NCI-H524 (cell line): ENCODE measurements at places on chromosomes 12 and 14.

DNA sequence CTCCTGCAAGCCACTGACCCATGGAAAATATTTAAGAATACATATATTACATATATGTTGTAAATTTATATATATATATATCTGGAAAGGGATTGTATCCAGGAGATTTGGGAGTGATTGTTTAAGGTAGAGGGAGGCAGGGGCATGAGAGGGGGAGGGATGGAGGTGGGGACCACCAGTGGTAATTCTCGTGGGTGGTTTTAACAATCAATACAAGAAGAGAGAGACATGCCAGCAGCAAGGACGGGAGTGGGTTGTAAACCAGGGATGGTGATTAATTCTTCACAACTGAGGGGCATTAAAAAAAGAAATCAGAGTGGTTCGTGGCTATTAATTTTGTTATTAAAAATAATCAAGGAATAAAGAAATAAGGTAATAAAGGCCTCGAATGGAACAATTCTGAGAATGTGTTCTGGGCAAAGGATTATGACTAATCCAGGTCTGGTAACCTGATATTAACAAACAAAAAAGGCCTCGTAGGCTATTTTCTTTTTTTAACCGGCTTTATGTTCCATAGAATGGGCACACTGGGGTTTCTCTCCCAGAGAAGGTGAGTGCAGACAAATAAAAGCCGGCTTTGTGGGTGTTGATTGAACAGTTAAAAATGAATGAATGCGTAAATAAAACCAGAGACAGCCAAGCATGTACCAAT is 8.3 kb upstream of the RTL1 start:
- DNase-seq, result no peak

DNA sequence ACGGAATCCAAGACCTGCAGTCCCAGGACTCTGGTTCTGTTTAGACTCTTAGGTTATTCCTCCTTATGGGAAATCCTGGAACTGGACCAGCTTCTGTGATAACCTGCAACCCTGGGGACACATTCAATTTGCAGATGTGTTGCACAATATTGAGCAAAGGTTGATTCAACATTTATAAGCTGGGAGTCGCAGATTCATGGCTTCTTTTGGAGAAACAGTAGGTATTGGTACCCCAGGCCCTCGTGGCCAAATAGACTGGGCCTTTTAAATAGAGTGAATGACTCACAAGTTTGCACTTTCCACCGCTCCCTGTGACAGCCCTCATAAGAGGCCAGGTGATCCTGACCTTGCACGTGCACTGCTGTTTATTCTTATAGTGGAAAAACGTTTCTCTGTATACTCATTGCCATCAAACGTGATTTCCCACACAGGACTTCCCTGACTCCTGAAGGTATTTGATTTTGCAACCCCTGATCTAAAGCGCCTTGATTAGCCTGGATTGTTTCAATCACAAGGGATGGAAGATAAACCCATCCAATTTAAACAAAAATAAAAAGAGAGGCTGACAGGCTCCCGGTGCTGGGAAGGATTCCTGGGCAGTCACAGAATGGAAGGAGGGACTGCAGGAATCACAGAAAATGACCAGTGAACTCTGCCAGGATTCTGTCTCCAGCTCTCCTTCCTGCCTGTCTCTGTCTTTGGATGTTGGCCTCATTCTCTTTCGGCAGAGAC is 98.0 kb downstream of the VCPKMT start:
- no peak for DNase-seq

- DNase-seq, result peak; percentile 92
Measured at GRCh38 chr12:91704446-91704845, 441.2 kb downstream of the BTG1 start.

- DNase-seq, result no peak
Measured at GRCh38 chr14:105484069-105484996, 2.4 kb upstream of the CRIP1 start.

DNA sequence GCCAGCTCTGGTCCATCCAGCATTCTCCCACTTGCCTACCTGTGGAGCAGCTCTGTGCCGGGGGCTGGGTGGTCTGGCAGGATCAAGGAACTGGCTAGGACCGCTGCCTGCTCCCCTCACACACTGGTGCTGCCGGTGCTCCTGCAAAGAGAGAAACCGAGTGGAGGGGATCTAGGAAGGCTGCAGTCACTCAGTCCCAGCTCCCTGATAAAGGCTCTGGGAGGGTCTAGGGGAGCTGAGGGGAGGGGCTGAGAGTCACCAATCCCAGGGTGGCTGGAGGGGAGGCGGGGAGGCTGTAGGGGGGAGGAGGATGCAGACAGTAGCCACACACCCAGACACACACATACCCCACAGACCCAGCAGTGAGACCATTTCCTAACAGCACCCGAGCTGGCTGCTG is at the start of gene TAC3:
Gene TAC3, minus strand, starts transcription at position 182 of the 400 bp plus-strand sequence. CDS start 732 bp downstream, outside the sequence.
- DNase-seq, result no peak

DNA sequence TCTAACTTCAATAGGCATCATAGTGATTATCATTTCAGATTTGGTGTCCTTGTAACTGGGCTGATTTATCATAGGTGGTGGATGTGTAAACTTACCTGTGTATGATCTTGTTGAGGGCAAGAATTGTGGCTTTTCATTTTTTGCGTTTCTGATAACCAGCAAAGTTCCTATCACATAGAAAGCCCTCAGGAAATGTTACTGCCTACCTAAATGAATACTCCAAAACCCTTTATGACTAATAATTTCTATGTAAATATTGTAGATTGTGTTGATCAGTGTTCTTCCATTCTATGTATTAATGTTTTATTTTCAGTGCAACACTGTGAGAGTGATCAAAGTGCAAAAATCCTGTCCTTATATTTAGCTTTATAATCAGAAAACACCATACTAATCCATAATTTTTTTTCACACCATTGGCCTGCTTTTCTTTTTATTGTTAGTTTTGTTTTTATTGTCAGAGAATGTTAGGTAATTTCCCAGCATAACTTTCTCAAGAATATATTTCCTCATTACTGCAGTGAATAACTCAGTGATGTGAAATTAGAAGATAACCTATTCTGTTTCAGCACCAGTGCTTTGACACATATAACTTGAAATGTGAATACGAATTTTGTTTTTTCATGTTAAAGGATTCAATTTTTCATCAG is 94.1 kb downstream of the GPHN start:
- DNase-seq, result no peak

DNA sequence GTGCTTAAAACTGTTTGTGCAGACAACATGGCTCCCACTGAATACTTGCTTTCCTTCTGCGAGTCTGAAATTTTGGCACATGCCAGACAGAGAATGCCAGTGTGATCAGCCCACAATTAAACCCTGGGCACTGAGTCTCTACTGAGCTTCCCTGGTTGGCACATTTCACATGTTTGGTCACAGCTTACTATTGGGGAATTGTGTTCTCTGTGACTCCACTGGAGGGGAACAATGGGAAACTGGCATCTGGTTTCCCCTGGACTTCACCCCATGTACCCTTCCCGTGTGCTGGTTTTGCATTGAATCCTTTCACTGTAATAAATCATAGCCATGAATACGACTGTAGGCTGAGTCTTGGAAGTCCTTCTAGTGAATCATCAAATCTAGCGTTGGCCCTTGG is 64.9 kb downstream of the EFCAB11 start:
- DNase-seq, result no peak

DNA sequence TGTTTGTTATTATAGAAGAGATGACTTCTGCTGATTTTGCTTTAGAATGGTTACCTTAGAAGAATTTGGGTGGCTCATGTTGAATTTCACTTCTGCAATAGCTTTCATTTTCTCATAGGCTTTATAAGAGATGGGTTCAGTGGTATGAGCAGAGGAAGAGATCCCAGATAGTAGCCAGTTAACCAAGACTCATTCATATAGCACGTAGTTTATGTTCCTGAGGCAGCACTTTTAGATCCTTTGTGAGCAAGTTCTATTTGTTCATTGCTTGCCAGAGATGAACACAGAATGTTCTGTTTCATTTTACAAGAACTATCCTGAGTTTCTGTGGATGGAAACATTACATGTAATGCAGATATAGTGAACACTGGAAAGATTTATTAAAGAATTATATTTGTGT is 32.2 kb downstream of the RAB21 start:
- DNase-seq, result no peak

- DNase-seq, result peak; percentile 85
Measured at GRCh38 chr12:28568704-28569103, 378.4 kb downstream of the CCDC91 start.

DNA sequence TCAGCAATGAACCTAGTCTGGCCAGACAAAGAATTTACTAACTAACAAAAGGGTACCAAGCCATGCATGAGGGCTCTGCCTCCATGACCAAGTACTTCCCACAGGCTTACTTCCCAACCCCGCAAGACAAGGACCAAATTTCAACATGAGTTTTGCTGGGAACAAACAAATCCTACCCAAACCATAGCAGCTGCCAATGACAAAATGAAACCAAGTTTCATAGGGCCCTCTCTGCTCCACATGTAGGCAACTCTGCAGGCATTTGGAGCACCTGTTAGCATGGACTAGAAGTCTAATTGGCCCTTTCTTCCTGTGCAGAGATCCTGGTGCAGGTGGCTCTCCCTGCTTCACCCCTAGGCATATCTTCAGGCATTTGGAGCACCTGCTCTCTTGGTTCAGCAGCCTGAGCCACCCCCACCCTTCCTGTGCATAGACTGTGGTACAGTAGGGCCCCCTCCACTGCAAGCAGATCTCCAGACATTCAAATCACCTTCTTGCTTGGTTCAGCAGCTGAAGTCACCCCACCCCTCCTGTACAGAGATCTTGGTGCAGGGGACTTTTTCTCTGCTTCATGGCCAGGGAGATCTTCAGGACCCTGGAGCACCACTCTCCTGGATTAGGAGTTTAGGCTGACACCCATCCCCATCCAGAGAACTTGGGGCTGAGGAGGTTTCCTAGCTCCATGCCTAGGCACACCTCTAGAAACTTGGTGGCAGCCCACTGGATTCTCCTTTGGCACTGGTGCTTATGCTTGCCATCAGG is 308.7 kb downstream of the RPAP3 start:
- no peak for DNase-seq

- DNase-seq, result no peak
Measured at GRCh38 chr12:88242571-88242925, 100.4 kb downstream of the TMTC3 start.

DNA sequence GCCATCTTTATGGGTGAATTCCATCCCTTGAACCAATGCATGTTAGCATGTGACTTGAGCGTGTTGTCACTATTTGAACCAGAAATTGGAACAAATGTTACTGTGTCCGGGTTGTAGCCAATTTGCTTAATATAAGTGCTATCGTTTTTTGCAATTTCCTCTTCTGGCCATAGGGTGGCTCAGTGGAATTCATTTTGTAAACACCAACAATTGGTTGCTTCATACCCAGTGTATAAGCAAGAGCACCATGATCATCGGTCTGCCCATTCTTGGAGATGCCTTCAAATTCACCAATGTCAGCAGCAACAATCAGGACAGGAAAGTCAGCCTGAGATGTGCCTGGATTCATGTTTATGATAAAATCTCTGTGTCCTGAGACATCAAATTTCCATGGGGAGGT is 5.0 kb upstream of the NEDD1 start:
- DNase-seq, result no peak

DNA sequence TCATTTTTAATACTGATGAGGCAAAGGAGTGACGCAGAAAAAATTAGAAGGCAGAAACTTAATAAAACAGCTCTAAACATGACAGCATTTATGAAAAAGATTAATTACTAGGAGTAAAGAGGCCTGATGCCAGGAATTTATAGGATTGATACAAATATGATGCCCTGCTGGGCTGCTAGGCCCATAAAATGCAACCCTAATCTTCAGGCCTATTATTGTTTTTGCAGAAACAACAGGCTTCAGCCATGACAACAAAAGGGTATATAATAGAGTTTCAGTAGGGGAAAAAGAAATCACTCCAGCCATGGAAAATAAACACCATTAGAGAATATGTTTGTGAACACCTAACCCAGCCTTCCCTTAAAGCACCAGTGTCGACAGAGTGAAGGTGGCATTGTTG is 50.6 kb downstream of the OTX2 start:
- DNase-seq, result no peak

GRCh38 chr12:95611676-95612309 is 60.5 kb upstream of the USP44 start:
- no peak for DNase-seq

- DNase-seq, result peak; percentile 91
Measured at GRCh38 chr14:25121337-25122129, 71.6 kb upstream of the STXBP6 start.

GRCh38 chr12:108783446-108783845 is 52.1 kb upstream of the CORO1C start:
- DNase-seq, result no peak

DNA sequence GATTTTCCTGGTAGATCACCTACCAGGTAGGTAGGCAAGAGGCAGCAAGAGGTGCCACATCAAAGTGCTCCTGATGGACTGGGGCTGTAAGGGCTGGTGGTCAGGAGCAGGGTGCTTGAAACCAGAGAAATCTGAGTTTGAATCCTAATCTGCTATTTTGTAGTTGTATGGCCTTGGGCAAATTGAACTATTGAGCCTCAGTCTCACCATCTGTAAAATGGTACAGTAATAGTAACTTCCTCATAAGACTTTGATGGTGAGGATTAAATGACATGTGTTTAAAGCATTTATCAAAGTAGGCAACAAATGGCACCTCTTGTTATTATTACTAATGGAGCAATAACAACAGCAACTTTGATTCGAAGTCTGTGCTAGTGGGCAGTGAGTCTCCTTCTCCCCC is 32.0 kb downstream of the JDP2 start:
- DNase-seq, result no peak

- no peak for DNase-seq
Measured at GRCh38 chr12:3311491-3312103, 179.4 kb upstream of the PRMT8 start.

- DNase-seq, result no peak
Measured at GRCh38 chr14:94451826-94452225, 774 bp downstream of the SERPINA11 start.

DNA sequence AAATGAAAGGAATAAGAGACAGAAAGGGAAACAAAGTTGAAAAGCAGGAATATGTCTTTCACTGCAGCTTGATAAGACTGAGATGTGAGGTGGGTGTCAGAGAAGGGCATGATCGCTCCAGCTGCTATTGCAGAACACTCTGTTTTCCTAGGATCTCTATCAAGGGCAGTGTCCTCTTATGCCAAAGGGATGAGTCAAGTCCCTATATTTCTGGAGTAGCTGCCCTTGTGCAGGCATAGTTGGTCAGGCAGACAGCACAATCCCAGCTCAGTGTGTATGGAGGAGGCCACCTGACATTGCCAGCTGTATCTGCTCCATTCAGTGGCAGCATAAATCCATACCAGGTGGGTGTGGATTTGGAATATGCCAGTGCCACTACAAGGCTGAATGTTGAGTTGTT is 101.6 kb downstream of the DAD1 start:
- peak; percentile 36 for DNase-seq

GRCh38 chr12:19683178-19683927 is 244.1 kb downstream of the AEBP2 start:
- no peak for DNase-seq

GRCh38 chr14:56002342-56002741 is 115.9 kb upstream of the PELI2 start:
- DNase-seq, result no peak

- DNase-seq, result no peak
Measured at GRCh38 chr12:131114271-131114670, 160.6 kb downstream of the ADGRD1 start.
